ENCODE measurements at places on chromosomes 5 and 9.

- DNase-seq, result no peak
Measured at GRCh38 chr9:107455425-107456135, 34.0 kb downstream of the KLF4 start.

DNA sequence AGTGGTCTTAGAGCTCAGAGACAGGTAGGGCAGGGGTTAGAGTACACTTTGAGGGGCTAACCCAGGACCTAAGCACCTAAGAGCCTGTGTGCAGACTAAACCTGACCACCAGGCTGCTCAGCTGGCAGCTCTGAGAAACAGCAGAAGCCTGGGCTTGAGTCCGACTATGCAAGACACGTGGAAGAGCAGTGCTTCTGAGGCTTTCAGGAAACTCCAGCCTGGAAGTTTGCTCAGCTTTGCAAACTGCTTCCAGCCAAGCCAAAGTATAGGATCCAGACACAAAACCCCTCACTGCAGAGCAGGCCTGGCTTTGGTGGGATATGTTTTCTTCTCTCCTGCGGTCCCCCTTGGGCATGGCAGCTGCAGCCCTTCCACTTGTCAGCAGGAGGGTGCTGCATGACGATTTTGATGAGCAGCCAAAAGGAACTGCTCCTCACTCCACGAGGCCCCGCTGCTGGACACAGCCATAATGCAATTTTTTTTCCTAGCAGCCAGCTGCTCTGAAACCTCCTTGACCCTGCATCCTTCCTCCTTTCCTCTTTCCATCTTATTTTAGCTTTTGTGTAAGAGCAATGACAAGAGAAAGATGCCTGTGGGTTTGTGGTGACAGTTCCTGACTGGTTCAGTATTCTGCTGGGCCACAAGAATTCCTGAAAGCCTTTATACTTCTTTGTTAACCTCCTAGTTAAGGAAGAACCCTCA lies 123.1 kb downstream of the LIFR start:
- DNase-seq, result peak; percentile 84

DNA sequence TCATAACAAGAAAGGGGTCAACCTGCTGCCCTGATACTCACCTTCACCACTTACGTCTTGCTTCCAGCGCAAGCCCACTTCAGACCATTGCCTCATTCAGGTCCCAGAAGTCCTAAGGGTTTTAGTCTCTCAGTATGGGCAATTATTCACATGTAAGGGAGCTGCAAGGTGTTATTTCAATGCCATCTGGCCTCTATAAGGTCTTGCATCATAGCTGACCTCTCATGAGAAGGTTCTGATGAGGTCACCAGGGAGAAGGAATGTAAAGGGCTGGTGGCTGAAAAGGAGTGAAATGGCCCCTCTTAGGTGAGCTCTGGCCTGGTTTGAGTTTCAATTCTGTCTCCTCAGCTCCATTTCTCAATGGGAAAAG lies 1.5 kb upstream of the MARCHF3 start:
- DNase-seq, result no peak

DNA sequence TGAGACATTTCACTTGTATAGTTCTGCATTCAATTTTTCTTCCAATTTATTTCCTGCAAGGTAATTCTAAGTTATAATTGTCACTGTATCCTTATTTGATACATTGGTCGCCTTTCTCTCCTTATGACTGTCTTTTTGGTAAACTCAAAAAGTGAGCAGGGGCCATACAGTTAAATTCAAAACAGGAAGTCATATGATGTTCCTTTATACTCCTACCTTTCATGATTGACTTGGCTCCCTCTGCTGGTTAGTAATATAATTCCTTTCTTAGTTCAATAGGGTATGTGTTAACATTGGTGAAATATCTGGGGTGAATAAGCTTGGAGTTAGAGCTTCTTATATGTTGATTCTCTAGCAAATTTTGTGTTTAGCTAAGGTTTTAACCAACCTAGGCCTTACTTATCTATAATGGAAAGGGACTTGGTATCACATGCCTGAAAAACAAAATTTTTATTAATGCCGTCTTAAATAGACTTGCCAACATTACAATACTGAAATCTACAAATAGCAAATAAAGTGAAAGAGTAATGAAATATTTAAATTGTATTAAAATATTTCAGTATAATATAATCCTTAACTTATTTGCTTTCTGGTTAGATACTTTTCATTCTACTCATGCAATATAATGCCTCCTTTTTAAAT lies 6.0 kb upstream of the NIPBL start:
- DNase-seq, result no peak

GRCh38 chr9:120776788-120777187 lies 16.4 kb downstream of the FBXW2 start:
- no peak for DNase-seq

- no peak for DNase-seq
Measured at GRCh38 chr5:80116465-80116864, 81.3 kb downstream of the THBS4 start.

DNA sequence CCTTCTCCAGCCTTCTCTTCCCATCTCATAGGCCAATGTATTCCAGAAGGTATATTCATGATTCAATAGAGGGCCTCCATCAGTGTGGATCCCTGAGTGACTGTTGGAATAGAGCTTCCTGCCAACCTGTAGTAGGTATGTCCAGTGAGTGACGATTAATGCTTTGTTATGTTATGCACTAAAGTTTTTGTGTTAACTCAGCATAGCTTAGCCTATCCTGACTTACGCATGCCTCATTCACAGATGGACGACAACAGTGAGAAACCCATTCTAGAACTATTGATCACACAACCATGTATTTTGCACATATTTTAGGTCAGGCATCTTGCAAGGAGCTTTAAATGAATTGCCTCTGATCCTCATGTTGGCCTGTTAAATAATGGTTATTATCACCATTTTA lies 225.5 kb upstream of the TRIM32 start:
- no peak for DNase-seq

DNA sequence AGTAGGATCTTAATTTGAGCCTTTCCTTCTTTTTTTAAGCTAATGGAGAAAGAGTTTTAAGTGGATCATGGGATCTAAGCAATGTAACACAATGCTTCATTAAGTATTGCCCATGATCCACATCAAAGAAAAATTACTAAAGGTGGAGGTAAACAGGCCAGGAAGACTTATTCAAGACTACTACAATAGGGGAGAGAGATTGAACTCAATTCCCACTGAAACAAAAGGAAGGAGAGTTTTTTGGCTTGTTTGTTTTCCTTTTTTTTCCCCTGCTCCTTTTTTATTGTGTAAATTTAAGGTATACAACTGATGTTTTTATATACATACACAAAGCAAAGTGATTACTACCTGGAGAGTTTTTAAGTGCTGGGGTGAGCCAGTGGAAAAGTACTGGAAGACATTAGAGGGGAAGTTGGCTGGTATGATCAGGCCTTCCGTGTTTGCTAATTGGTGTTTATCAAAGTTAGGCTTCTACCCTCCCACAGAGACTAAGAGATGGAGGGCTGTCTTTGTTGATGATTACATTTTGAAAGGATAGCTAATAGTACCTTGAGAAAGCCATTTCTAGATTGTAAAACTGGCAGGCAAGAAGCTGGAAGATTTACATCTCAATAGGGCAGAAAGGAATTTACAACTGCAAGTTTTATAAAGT lies 262.7 kb downstream of the CHSY3 start:
- DNase-seq, result no peak

DNA sequence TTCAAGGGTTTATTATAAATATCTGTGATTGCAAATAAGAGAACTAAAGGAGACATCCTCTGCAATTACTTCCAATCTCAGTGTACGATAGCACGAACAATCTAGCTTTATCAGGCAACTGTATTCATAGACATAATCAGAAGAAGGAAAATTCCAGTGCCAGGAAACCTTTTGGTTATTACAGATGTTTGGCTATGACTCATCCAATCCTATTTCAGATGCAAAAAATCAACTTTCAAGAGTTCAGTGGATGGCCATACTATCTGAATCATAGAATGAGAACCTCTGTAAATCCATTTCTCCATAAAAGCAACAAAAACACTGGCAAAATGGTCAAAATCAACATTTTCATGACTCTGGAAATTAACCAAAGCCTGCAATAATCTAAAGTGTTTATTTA lies 37.9 kb downstream of the GAS1 start:
- DNase-seq, result no peak

- DNase-seq, result peak; percentile 51
Measured at GRCh38 chr5:160463740-160464465, 42.2 kb downstream of the PTTG1 start.

- DNase-seq, result no peak
Measured at GRCh38 chr5:178509491-178510057, 80.6 kb downstream of the COL23A1 start.

- DNase-seq, result no peak
Measured at GRCh38 chr5:64929833-64930232, 161.1 kb downstream of the CWC27 start.

DNA sequence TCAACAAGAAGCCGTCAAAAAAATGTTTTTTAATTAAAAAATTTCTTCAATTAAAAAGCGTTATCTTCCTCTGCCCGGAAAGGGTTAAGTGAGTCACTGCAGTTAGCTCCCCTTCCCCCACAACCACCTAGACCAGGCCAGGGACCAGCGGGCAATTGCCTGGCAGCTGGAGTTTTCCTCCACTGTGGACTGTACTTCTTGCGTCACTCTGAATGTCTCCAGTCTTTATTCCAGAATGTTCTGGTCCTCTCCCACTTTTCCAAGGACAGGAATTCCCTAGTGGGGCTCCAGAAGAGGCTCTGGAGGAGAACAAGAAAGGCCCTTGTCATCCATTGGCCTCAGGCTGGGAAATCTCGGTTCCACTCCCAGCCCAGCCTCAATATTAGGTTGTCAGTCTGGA lies 114.0 kb downstream of the C9orf50 start:
- DNase-seq, result no peak

DNA sequence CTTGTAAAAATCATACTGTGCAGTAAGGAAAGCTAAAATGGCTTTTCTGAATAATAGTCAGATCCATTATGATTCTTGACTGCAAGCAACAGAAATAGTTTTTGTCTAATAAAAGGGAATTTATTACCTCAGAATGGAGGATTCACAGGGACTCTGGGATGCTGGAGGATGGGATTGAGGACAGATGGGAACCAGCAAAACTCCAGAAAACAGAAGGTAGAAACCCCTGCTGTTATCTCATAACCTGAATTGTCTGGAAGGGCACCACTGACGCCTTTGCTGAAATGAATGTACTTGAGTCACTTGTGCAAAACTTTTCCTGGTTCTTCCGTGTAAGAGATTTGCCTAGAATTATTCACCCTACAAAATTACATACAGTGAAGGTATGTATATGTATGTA lies 58.6 kb upstream of the DMAC1 start:
- DNase-seq, result no peak

- DNase-seq, result no peak
Measured at GRCh38 chr5:313806-314376, 7.6 kb upstream of the AHRR start.

DNA sequence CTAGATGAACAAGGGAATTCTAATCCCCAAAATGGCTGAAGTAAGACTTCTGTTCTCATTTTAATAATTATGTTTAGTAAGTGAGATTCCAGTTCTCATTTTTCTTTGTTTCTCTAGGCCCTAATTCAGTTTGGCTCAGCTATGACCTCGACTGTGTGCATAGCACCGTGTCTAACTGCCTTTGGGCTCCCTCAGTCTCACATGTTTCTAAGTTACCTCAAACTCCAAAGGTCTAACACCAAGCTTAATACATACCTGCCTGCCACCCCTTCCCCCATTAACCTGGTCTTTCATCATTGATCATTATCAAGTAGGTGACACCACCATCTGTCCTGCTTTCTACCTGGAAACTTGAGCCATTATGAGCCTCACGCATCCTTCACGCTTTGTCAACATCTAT lies 273.2 kb downstream of the SAXO1 start:
- no peak for DNase-seq

DNA sequence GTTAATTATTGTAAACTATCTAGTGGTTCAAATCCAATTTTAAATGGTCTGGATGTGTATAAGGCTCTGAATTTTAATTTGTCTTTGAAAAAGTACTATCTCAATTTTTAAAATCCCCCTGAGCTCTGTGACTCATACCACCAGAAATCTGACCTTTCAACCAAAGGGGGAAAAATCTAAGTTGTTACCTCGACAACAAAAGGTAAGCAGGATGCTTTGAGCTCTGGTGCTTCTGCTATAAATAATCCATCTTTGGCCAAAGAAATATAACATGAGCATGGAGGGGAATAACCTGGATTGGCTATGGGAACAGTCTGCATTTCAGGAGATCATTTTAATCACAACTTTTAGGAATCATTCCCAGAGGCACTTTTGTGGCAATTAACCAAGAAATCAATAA lies 76.3 kb upstream of the PCSK1 start:
- DNase-seq, result peak; percentile 21

GRCh38 chr9:4339836-4340560 lies 40.1 kb upstream of the GLIS3 start:
- DNase-seq, result no peak

- no peak for DNase-seq
Measured at GRCh38 chr9:20508242-20508641, 114.1 kb downstream of the MLLT3 start.

DNA sequence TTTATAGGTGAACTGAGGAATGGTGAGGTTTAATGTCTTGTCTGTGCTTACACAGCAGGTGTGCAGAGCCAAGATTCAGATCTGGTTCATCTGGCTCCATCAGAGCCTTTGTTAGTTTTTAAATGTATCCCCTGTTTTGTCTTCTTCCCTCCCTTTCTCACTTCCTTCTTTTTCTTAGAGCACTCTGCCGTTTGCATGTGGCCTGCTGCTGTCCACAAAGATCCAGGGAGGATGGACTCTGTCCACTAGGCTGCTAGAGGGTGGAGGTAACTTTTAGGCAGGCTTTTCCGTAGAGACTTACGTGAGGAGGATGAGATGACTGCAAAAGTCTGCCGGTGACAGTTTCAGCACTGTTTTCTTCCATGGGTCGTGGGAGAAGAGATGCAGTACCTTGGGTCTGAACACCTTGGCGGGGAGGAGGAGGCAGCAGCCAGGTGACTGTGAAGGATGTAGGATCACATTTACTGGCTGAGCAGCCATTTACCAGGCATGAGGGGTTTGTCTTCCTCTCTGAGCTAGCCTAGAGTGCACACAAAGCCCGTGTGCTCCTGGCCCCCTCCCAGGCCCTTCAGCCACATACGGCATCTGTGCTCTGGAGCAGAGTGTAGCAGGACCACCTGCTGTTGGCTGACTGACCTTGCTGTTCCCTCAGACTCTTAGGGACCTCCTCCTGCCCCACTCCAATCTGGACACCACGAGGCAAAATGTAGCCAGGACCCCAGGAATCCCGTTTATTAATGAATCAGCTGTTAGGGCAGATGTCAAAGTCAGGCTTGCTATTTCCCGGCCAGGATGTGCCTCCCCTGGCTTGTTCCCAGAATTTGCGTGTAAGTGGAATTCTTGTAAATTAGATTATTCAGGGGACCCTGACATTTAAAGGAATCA lies 1.8 kb downstream of the NTMT1 start:
- no peak for DNase-seq

GRCh38 chr5:92580814-92581213 lies 1000.2 kb downstream of the NR2F1-AS1 start:
- no peak for DNase-seq

GRCh38 chr5:176172246-176172645 lies 66.0 kb upstream of the SIMC1 start:
- DNase-seq, result no peak

DNA sequence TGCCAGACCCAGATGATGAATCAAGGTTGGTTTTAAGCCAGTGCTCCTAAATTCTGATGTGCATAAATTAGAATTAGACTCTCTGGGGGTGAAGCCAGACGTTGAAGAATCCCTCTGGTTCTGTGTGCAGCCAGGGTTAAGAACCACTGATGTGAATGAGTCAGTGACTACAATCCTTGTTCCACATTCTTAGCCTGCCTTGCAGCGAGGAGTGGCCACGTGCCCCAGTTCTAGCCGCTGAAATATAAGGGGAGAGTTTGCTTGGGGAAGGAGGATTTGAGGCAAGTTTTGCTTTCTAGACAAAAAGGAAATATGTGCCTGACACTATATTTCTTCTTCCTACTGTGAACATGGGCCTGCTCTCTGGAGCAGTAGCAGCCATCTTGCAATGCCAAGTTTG lies 34.2 kb upstream of the MSH3 start:
- DNase-seq, result peak; percentile 1

All from skeletal muscle cell (primary cell).